Neural progenitor cell (in vitro differentiated cells): ENCODE measurements at places on chromosomes 12 and 14.

- H3K27me3 ChIP-seq = no peaks in the 10 kb centered on the region
- peaks cover 18% of the 10 kb centered on the region for H3K4me1 ChIP-seq
- no peak for DNase-seq
- no peaks in the 10 kb centered on the region for H3K36me3 ChIP-seq
Measured at GRCh38 chr12:61524851-61525250, 735.4 kb upstream of the USP15 start.

DNA sequence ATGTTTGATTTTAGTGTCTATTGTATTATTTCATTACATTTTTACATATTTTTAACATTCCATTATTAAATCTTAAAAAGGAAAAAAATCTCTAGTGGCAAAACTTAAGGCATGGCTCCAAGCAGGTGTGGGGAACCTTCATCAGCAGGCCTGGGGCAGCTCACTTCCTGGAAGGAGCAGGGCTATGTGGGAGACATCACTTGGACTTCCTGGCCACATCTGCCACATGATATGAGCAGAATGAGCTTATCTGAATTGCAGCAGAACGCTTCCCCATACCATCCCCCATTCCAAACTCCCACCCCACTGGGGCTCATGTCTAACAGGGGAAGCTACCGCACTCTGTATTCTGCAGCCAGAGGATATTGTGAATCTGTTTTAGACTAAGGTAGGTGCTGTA lies 35.0 kb upstream of the KCNA1 start:
- peaks cover 50% of the 10 kb centered on the region for H3K27me3 ChIP-seq
- H3K4me3 ChIP-seq = no peak overlapping the region
- H3K27ac ChIP-seq = no peak overlapping the region
- no peaks in the 10 kb centered on the region for H3K4me1 ChIP-seq

- no peak overlapping the region for H3K27ac ChIP-seq
- no peak overlapping the region for H3K4me3 ChIP-seq
- H3K27me3 ChIP-seq = no peaks in the 10 kb centered on the region
Measured at GRCh38 chr14:75141062-75141461, 14.2 kb upstream of the NEK9 start.

- H3K4me1 ChIP-seq = peaks cover 89% of the 10 kb centered on the region
- peak overlapping the region; percentile 21 for H3K4me3 ChIP-seq
- no peaks in the 10 kb centered on the region for H3K36me3 ChIP-seq
- peaks cover 11% of the 10 kb centered on the region for H3K27me3 ChIP-seq
- DNase-seq = peak; percentile 75
Measured at GRCh38 chr14:60349663-60350365, 100.8 kb downstream of the PPM1A start.

GRCh38 chr14:51336734-51337133 lies 96.7 kb downstream of the TMX1 start:
- H3K27ac ChIP-seq = no peak overlapping the region
- H3K4me3 ChIP-seq = no peak overlapping the region
- no peaks in the 10 kb centered on the region for H3K36me3 ChIP-seq
- no peak for DNase-seq
- no peaks in the 10 kb centered on the region for H3K4me1 ChIP-seq

- H3K27me3 ChIP-seq = no peaks in the 10 kb centered on the region
- no peak for DNase-seq
- no peak overlapping the region for H3K27ac ChIP-seq
- H3K4me3 ChIP-seq = no peak overlapping the region
- H3K36me3 ChIP-seq = no peaks in the 10 kb centered on the region
Measured at GRCh38 chr12:80512781-80513180, 68.7 kb downstream of the PTPRQ start.
